GM12878 (cell line): ENCODE measurements at places on chromosomes 7 and 10.
A peak's percentile ranks its signal among the peaks of the same experiment; 100 is the strongest.

DNA sequence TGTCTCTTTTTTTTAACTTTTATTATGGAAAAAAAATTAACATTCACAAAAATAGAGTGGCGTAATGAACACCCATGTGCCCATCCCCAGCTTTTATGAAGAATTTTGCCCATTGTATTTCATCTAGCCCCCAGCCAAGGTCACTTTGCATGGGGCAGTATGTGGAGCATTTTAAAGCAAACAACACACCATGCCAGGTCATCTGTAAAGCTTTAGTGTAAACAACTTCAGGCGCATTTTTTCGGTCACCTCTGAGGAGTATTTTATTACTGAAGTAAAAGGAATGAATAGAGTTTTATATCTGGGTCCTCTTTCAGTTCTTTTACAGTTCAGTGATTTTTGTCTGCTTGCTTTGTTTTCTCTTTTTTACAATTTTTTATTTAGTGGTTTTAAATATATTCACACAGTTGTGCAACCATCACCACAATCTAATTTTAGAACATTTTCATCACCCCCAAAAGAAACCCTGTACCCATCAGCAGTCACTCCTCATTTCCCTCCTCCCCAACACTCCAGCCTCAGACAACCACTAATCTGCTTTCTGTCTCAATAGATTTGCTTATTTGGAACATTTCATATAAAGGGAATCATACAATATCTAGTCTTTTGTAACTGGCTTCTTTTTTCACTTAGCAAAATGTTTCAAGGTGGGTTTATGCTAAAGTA, 87.9 kb downstream of the SLC37A3 start:
- no peak overlapping the region for H3K4me3 ChIP-seq
- no peaks in the 10 kb centered on the region for H3K36me3 ChIP-seq
- no peaks in the 10 kb centered on the region for H3K4me1 ChIP-seq
- no peak overlapping the region for H3K27ac ChIP-seq

- no peak overlapping the region for H3K4me3 ChIP-seq
- no peaks in the 10 kb centered on the region for H3K4me1 ChIP-seq
- DNase-seq: no peak
- H3K36me3 ChIP-seq: no peaks in the 10 kb centered on the region
- H3K27ac ChIP-seq: no peak overlapping the region
Observed at GRCh38 chr7:36210291-36210922, 57.4 kb downstream of the EEPD1 start.

DNA sequence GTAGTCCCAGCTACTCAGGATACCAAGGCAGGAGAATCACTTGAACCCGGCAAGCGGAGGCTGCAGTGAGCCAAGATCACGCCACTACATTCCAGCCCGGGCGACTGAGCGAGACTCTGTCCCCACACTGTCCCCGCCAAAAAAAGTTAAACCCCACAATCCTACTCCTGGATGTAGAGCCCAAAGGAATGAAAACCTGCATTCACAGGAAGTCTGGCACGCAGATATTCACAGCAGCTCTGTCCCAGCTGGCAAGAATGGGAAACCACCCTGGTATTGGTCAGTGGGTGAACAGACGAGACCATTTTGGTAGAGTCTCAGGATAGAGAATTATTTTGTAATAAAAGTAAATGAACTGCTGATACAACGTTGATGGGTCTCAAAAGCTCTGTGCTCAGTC, 225.2 kb downstream of the MAD1L1 start:
- no peaks in the 10 kb centered on the region for H3K27me3 ChIP-seq
- no peak overlapping the region for H3K4me3 ChIP-seq
- DNase-seq: no peak
- H3K4me1 ChIP-seq: no peaks in the 10 kb centered on the region
- no peak overlapping the region for H3K27ac ChIP-seq
- H3K36me3 ChIP-seq: peaks cover 8% of the 10 kb centered on the region

GRCh38 chr10:100350914-100351485, 4.0 kb downstream of the SCD start:
- peaks cover 6% of the 10 kb centered on the region for H3K36me3 ChIP-seq
- DNase-seq: no peak
- peak overlapping the region; percentile 86; the same call in 1 of the 2 replicates for H3K4me3 ChIP-seq
- no peak overlapping the region for H3K27ac ChIP-seq
- H3K27me3 ChIP-seq: no peaks in the 10 kb centered on the region
- peaks cover 11% of the 10 kb centered on the region for H3K4me1 ChIP-seq

- DNase-seq: no peak
- no peak overlapping the region for H3K4me3 ChIP-seq
- H3K27ac ChIP-seq: no peak overlapping the region
- H3K27me3 ChIP-seq: no peaks in the 10 kb centered on the region
Observed at GRCh38 chr7:106757846-106758245, 96.9 kb upstream of the CCDC71L start.

- no peaks in the 10 kb centered on the region for H3K27me3 ChIP-seq
- no peak overlapping the region; the same call in 1 of the 2 replicates for H3K4me3 ChIP-seq
- no peaks in the 10 kb centered on the region for H3K36me3 ChIP-seq
- peak overlapping the region; percentile 61 for H3K27ac ChIP-seq
- DNase-seq: no peak
Observed at GRCh38 chr7:131026297-131027000, 292.4 kb upstream of the KLF14 start.

GRCh38 chr7:100855515-100855914, 3.0 kb downstream of the SLC12A9 start:
- DNase-seq: no peak
- no peaks in the 10 kb centered on the region for H3K27me3 ChIP-seq
- peaks cover 2% of the 10 kb centered on the region for H3K4me1 ChIP-seq
- H3K36me3 ChIP-seq: 0 out of 2 replicates have a peak, but pooled peaks cover 5% of the 10 kb centered on the region
- no peak overlapping the region for H3K27ac ChIP-seq

GRCh38 chr7:132232406-132232805, 343.9 kb downstream of the PLXNA4 start:
- no peaks in the 10 kb centered on the region; the same call in 1 of the 2 replicates for H3K27me3 ChIP-seq
- DNase-seq: no peak
- H3K36me3 ChIP-seq: no peaks in the 10 kb centered on the region
- H3K27ac ChIP-seq: no peak overlapping the region

DNA sequence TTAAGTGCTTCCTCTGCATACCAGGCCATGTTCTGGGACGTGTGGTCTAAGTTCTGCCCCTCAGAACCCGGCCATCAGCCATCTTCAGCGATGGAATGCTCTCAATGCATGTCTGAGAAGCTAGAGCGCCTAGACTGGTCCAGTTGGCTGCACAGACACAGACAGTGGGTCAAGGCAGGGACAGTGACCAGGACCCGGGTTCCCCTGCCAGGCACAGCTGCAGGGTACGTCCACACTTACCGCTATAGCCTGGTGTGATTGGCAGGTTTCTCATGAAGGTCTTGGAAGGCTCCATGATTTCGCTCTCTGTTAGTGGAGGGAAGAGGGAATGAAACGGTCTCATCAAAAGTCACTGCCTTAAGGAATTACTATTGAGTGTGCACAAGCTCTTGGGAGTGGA, 47.3 kb downstream of the PNLIPRP2 start:
- no peak overlapping the region for H3K4me3 ChIP-seq
- DNase-seq: no peak
- H3K4me1 ChIP-seq: no peaks in the 10 kb centered on the region
- H3K27ac ChIP-seq: no peak overlapping the region
- no peaks in the 10 kb centered on the region for H3K36me3 ChIP-seq

- no peak overlapping the region for H3K27ac ChIP-seq
- H3K4me1 ChIP-seq: no peaks in the 10 kb centered on the region
- DNase-seq: no peak
Observed at GRCh38 chr10:21385536-21385935, 139.9 kb downstream of the SKIDA1 start.

- H3K36me3 ChIP-seq: no peaks in the 10 kb centered on the region
- no peaks in the 10 kb centered on the region for H3K27me3 ChIP-seq
- peaks cover 3% of the 10 kb centered on the region; the same call in 1 of the 2 replicates for H3K4me1 ChIP-seq
- DNase-seq: no peak
- no peak overlapping the region for H3K27ac ChIP-seq
Observed at GRCh38 chr10:132960631-132961419, 18.5 kb upstream of the CFAP46 start.

DNA sequence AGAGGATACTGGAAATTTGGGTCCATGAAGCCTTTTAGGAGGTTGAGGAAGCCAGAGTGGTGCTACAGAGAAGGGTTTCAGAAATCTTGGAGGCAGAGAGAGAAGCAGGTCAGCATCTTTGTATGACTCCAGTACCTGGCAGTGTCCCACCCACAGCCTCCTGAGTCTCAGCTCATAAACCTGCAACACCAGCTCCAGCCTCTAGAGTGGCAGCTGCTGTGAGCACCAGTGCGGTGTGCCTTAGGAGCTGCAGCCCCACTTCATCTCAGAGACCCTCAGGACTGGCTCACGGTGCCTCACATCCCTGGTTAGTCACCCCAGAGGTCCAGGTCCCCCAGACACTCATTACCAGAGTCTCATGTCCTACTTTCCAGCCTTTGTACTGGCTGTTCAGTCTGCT, 84.8 kb upstream of the PRKAR2B start:
- no peaks in the 10 kb centered on the region for H3K27me3 ChIP-seq
- DNase-seq: no peak
- H3K4me1 ChIP-seq: no peaks in the 10 kb centered on the region
- no peaks in the 10 kb centered on the region for H3K36me3 ChIP-seq
- no peak overlapping the region for H3K4me3 ChIP-seq
- H3K27ac ChIP-seq: no peak overlapping the region

- H3K27ac ChIP-seq: no peak overlapping the region
- H3K4me3 ChIP-seq: no peak overlapping the region
- no peak for DNase-seq
- H3K36me3 ChIP-seq: no peaks in the 10 kb centered on the region
- H3K4me1 ChIP-seq: no peaks in the 10 kb centered on the region
- H3K27me3 ChIP-seq: no peaks in the 10 kb centered on the region
Observed at GRCh38 chr10:47409866-47410256, 25.8 kb upstream of the ZNF488 start.

DNA sequence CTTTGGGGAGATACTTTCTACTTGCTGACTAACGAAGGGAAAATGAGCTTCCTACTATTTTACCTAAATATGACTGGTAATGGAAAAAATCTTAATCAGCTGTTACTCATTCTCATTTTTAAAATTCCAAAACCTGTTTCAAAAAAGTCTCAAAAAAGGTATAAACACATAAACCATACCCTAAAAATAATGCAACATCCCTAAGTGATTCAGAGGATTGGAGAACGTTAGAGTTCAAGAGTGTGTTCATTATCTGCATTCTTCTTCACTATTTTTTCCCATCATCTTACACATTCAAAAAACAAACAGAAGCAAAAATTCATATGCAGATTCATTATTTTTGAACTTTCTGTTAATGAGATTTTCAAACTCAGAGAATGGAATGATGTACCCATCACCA, 150.4 kb upstream of the GNAI1 start:
- H3K4me1 ChIP-seq: no peaks in the 10 kb centered on the region
- H3K4me3 ChIP-seq: no peak overlapping the region
- no peak for DNase-seq

GRCh38 chr7:1246160-1246870, 13.6 kb downstream of the UNCX start:
- H3K36me3 ChIP-seq: no peaks in the 10 kb centered on the region

GRCh38 chr7:26989897-26990670, 105.7 kb downstream of the HOXA1 start:
- H3K27me3 ChIP-seq: no peaks in the 10 kb centered on the region
- no peak for DNase-seq
- no peaks in the 10 kb centered on the region for H3K36me3 ChIP-seq
- H3K4me1 ChIP-seq: no peaks in the 10 kb centered on the region
- H3K4me3 ChIP-seq: no peak overlapping the region
- H3K27ac ChIP-seq: no peak overlapping the region

DNA sequence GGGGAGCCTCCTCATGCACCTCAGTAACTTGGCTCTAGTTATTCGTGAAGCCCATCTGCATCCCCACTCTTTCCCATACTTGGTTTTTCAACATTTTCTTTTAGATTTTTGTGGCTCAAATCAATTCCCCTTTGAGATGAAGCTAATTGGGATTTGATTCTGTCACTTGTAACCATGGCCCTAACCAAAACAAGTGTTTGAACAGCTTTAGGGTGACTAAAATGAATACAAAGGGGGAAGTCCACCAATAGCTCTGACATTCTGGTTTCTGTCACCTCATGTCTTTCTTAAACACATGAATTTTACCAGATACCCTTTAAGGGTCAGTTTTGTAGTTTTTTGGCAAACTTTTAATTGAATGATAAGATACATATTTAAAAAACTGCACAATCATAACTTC, 87.0 kb downstream of the PCGF5 start:
- no peak for DNase-seq
- no peaks in the 10 kb centered on the region for H3K4me1 ChIP-seq
- H3K27ac ChIP-seq: no peak overlapping the region
- no peak overlapping the region for H3K4me3 ChIP-seq
- H3K27me3 ChIP-seq: no peaks in the 10 kb centered on the region
- no peaks in the 10 kb centered on the region for H3K36me3 ChIP-seq

DNA sequence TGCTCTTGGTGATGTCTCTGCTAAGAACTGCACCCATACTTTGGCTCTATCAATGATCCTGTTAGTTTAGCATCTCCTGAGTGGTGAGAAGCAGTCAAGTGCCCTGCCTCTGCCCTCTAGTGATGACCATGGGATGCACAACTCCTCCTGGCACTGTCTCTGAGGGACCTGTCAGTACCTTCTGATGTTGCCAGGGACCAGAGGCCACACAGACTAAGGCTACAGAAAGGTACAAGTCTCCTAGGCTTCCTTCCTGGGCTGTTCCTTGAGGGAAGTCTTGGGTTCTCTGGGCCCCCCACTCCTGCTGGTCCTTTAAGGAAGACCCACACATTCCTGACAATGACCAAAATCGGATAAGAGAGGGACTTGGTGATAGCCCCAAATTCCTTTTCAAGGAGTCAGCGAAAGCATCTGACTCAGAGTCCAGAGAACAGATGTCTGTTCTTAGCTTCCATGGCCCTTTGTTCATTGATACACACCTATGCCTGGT, 15.3 kb downstream of the NKX2-3 start:
- DNase-seq: no peak
- peaks cover 5% of the 10 kb centered on the region; the same call in 1 of the 2 replicates for H3K27me3 ChIP-seq
- no peak overlapping the region for H3K4me3 ChIP-seq
- H3K36me3 ChIP-seq: no peaks in the 10 kb centered on the region

- no peak overlapping the region for H3K27ac ChIP-seq
- peaks cover 4% of the 10 kb centered on the region for H3K4me1 ChIP-seq
- H3K36me3 ChIP-seq: peaks cover 16% of the 10 kb centered on the region
- no peaks in the 10 kb centered on the region for H3K27me3 ChIP-seq
Observed at GRCh38 chr10:119325131-119325530, 117.8 kb downstream of the GRK5 start.

DNA sequence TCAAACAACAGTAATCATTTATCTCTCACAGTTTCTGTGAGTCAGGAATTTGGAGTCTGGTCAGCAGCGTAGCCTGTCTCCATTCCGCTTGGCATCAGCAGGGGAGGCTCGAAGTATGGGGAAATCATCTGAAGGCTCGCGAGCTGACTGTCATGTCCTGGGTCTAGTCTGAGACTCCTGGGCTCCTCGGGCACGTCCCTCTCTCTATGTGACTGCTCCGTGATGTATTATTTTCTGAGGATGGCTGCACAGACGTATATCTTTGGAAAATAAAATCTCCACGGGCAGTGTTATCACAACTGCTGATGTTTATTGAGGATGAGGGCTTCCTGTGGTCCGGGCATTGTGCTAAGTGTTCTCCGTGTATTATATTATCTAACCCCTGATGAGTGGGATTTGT, 23.3 kb upstream of the PCGF5 start:
- DNase-seq: no peak
- peaks cover 38% of the 10 kb centered on the region for H3K4me1 ChIP-seq
- H3K36me3 ChIP-seq: no peaks in the 10 kb centered on the region
- no peak overlapping the region for H3K4me3 ChIP-seq
